ENCODE measurements at places on chromosomes 11 and 22. TPM values are rescaled to one million over a fixed set of nuclear protein-coding genes. Genes with fewer than 3 reads are reported as not detected.

GAS2L1 gene
- 43.7 TPM for total RNA-seq

ADAMTS15 gene
- 43.0 TPM for total RNA-seq

SNX32 gene
- not detected for total RNA-seq

CPT1B gene
- not detected for total RNA-seq

NUDT8 gene
- 27.5 TPM for total RNA-seq

CYP2D6 gene
- 0.51 TPM for total RNA-seq

CHRNA10 gene
- total RNA-seq, result 0.81 TPM

SHANK3 gene
- total RNA-seq, result 2.3 TPM
